ENCODE measurements at places on chromosomes 2 and 18.

- DNase-seq = no peak
Measured at GRCh38 chr2:127597984-127598380, 48.0 kb upstream of the GPR17 start.

DNA sequence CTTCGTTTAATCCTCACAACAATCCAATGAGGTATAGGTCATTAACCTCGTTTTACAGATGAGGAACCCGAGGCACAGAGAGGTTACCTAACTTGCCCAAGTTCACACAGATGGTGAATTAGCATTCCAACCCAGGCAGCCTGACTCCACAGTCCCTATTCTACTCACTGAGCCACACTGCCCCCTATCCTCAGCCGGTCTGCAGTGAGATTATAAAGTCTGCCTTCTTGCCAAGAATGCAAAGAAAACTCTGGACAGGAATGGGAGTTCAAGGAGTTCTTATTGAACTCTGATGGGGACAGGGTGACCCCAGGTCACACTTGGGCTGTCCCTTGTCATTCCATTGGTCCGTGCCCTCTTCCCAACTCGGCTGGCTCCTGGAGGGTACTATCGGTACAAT is 118.1 kb upstream of the MSH6 start:
- no peak for DNase-seq

GRCh38 chr2:103445347-103445746 is 683.5 kb downstream of the TMEM182 start:
- DNase-seq = no peak

GRCh38 chr2:156933645-156934225 is 323.8 kb upstream of the GALNT5 start:
- no peak for DNase-seq

GRCh38 chr2:16657671-16658070 is 8.0 kb downstream of the CYRIA start:
- no peak for DNase-seq

All from effector memory CD4-positive, alpha-beta T cell (primary cell).